A549 treated with GW870086 at 1 μM for 4 hours (cell line): ENCODE measurements at places on chromosomes 5 and 9. TPM values are rescaled to one million over a fixed set of nuclear protein-coding genes. Genes with fewer than 3 reads are reported as not detected.

Gene WNT8A
- total RNA-seq = not detected in 5 replicates

Gene PLCXD3
- total RNA-seq = 0.09 to 0.25 TPM (median 0.22 TPM) in 5 replicates

Gene CDC20B
- total RNA-seq = 0.09 to 0.21 TPM (median 0.10 TPM) in 4 of 5 replicates, not detected in the other

Gene PWWP2A
- total RNA-seq = 8.3 to 11.3 TPM (median 10.5 TPM) in 5 replicates

Gene C5orf63
- total RNA-seq = 3.8 to 4.5 TPM (median 4.1 TPM) in 5 replicates

Gene LCN10
- not detected in 5 replicates for total RNA-seq

Gene CBY3
- total RNA-seq = not detected in 5 replicates

Gene INSL6
- not detected in 5 replicates for total RNA-seq

Gene CLIC3
- total RNA-seq = 3.3 to 5.1 TPM (median 4.8 TPM) in 5 replicates

Gene PSD2
- total RNA-seq = 0.06 TPM in 1 of 5 replicates, not detected in the others

Gene PCDHGC3
- 5.4 to 6.5 TPM (median 5.8 TPM) in 5 replicates for total RNA-seq

Gene CTNND2
- total RNA-seq = not detected in 5 replicates

Gene MSX2
- total RNA-seq = 2.9 to 5.0 TPM (median 4.3 TPM) in 5 replicates

Gene CNTLN
- 4.4 to 5.9 TPM (median 5.7 TPM) in 5 replicates for total RNA-seq

Gene SLF1
- 6.8 to 10.5 TPM (median 9.1 TPM) in 5 replicates for total RNA-seq

Gene TSSK1B
- total RNA-seq = not detected in 5 replicates

Gene CAVIN4
- total RNA-seq = 0.35 to 0.65 TPM (median 0.45 TPM) in 5 replicates

Gene IGFBPL1
- total RNA-seq = 1.8 to 3.0 TPM (median 2.6 TPM) in 5 replicates

Gene ADAMTS2
- total RNA-seq = 0.05 to 0.16 TPM (median 0.12 TPM) in 4 of 5 replicates, not detected in the other

Gene FGFR4
- 18.1 to 25.8 TPM (median 22.7 TPM) in 5 replicates for total RNA-seq
